ENCODE measurements at places on chromosomes 7 and 10. TPM values are rescaled to one million over a fixed set of nuclear protein-coding genes. Genes with fewer than 3 reads are reported as not detected.

LIPF gene
- not detected for total RNA-seq

LRRD1 gene
- total RNA-seq: not detected

ARHGAP19 gene
- total RNA-seq: 15.2 TPM

ETV1 gene
- 9.8 TPM for total RNA-seq

GHRHR gene
- total RNA-seq: not detected

CPA2 gene
- not detected for total RNA-seq

BBS9 gene
- 18.7 TPM for total RNA-seq

PLAC9 gene
- total RNA-seq: not detected

OAT gene
- 141 TPM for total RNA-seq

POMZP3 gene
- 19.4 TPM for total RNA-seq

LOXL4 gene
- total RNA-seq: 24.9 TPM

KBTBD2 gene
- total RNA-seq: 60.2 TPM

HOXA5 gene
- 0.98 TPM for total RNA-seq
